ENCODE measurements at places on chromosomes 16 and 17.
A peak's percentile ranks its signal among the peaks of the same experiment; 100 is the strongest.

DNA sequence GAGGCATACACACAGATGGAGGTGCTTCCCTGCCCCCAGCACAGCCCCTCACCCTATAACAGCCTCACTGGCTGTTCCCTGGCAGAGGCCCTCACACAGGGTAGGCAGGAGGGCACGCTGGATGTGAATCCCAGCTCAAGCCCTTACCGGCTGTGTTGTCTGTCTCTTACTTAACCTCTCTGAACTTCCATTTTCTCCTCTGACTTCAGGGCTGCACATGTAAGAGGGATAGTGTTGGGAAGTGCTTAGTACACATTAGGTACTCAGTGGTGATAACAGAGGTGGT, 24.6 kb upstream of the EIF1 start:
- no peak for DNase-seq

DNA sequence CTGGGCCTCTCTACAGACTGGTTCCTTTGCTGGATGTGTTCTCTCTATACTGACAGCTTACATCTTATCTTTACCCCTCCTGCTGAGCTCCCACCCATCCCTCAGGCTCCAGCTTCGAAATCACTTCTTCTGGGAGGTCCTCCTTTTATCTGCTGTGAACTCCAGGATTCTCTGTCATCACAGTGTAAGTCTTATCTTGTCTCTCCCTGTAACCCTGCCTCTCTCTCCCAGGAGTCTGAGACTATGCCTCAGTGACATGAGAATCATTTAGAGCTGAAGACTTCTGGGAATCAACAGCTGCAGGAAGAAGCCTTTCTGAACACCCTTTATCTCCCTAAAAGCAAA, 148.1 kb upstream of the HS3ST3A1 start:
- DNase-seq = no peak

DNA sequence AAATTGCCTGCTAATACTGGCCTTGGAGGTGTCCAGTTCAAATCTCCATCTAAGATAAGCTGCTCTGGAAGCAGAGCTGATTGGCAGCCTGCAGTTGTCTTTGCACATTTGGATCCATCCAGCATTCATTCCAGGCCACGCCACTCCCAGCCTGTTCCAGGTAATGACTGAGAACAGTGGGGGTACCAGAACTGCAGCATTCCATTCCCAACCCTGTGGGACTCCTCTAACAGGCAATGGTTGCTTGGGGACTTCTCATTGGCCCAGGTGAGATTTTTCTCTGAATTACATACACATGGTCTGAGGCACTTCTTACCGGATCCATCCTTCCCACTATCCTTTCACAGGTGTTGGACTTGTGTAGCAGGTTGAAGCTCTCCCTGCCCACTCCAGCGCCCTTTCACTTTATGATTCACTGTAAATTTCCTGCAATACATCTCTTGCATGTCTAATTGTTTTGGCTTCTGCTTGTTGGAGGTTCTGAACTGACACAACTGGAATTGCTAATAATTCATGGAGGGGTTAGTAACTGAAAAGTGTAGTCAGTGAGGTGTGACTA, 206.1 kb upstream of the ZFHX3 start:
- DNase-seq = no peak

- no peak for DNase-seq
Observed at GRCh38 chr17:58614859-58615459, 76.9 kb downstream of the TEX14 start.

DNA sequence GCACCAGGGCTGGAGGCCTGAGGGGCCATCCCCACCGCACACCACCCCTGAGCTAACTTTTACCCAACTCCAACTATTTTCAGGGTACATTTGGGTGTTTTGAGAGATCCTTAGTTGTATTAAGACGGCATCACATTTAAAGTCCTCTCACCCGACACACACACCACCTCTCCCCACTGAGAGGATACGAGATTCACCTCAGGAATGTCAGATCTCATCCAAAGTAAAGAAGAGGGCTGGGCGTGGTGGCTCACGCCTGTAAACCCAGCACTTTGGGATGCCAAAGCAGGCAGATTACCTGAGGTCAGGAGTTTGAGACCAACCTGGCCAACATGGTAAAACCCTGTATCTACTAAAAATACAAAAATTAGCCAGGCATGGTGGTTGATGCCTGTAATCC, 88.4 kb downstream of the RBFOX3 start:
- no peak for DNase-seq

DNA sequence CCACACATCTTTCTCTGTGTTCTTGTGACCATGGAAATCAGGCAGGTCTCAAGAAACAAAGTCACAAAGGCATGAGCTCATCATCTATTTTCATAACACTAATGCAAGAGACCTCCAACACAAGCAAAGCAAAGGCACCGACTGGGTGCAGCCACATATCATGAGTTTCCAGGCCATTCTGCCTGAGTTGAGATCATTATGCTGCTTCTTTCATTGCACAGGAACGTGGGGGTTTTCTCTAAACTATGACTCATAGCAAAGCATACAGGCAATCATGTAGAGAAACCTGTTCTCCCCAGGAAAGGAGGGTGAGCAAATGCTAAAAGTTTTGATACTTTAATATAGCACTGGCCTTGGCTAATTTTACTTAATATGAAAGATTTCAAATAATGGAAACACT, 60.7 kb downstream of the GRIN2A start:
- DNase-seq = no peak

DNA sequence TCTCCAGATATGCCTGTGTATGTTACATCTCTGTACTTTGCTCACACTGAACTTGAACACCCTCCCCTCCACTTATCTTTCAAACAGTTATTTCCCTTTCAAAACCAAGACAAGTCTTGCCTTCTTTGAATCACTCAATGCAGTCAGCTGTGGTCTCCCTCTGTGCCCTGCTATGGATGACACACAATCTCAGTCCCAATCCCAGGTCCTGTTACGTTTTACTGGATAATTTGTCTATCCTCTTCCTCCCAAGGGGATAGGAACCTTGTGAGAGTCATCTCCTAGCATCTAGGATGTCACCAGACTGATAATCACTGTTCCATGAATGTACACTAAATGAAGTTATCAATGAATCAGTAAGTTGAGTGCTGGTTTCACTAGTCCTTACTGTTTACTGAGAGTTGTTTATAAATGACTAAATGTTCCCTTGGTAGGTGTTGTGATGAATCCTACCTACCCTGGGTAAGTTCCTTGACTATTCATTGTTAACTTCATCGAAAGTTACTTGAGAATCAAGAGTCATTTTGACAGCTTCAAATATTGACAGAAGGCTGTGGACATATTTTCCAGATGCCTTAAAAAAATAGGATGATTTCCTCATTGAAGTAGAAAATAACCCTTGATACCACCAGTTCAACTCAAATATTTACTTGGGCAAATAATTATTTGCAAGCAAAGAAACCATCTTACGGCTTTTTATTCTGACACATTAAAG, 244.9 kb downstream of the PRKCA start:
- no peak for DNase-seq

GRCh38 chr17:33291248-33292200, 1.6 kb downstream of the ASIC2 start:
- peak; percentile 4 for DNase-seq

GRCh38 chr16:983044-984030, 1.8 kb downstream of the SOX8 start:
- DNase-seq = no peak

DNA sequence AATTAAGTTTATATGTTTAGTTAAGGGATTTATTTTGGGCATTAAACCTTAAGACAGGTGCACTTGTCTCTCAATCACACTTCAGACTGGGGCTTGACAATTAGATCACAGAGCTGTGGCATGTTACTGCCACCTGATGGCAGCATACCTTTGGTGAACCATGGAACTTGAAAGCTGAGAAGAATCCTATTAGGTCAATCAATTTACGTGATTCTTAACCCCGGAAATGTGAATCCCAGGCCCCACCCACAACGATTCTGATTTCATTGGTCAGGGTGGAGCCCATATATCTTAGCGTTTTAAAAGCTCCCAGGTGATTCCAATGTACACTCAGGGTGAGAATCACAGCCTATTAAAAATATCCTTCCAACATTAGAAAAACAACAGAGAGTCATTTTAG, 91.0 kb downstream of the GSG1L start:
- peak; percentile 12 for DNase-seq

DNA sequence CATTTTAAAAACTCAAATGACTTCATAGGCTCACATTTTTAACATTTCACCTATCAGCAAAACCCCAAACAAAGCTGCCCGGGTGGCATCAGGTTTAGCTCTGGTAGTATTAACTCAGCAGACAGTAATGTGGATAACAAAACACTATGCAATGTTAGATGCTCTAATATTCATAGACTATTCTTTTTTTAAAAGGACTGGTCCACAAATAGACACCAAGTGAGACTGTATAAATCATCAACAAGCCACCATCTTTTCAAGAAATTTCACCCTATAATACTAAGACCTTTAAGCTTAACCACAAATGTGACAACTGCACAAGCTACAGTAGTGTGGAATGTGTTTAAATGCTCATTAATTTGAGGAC, 20.2 kb downstream of the SNN start:
- no peak for DNase-seq

- no peak for DNase-seq
Observed at GRCh38 chr17:50188921-50189549, 12.4 kb downstream of the COL1A1 start.
